ENCODE measurements at places on chromosomes 6 and 20.

GRCh38 chr20:20204256-20204655 is 151.9 kb downstream of the CFAP61 start:
- no peak for DNase-seq

- no peak for DNase-seq
Observed at GRCh38 chr20:38907918-38908677, 18.1 kb upstream of the FAM83D start.

DNA sequence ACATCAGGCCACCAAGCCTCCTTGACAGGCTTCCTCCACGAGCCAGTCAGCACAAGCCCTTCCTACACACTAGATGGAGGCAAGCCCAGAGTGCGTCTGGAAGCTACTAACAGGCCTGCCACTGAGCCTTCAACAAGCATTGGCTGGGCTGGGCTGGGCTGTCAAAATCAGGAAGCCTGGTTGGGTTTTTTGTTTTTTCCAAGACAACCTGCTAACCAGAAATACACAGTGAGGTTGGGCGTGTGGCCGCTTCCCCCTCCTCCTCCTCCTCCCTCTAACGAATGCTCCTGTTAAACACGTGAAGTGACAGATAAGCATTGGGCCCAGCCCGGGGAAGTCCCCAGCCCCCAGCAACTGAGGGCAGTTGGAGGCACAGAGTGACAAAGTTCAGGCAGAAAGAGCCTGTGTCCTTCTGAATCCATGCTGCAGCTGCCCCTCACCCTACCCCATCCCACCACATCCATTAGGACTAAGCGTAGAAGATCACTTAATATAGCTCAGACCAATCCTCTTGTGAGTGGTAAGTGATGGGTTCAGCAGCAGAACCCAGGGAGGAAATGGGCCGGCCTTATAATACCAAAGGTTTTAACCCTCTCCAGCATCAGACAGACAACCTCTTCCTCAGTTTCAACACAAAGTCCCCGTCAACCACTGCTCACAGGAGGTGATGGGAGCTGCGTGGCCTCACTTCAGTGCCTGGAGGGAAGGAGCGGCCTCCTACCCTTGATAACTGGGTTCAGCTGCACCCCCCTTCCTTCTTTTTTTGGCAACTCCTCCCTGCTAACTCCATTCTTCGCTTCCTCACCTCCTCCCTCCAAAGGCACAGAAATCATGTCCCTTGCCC is 1.1 kb downstream of the NFATC2 start:
- DNase-seq = no peak

- no peak for DNase-seq
Observed at GRCh38 chr20:50611128-50611810, 80.1 kb downstream of the RIPOR3 start.

DNA sequence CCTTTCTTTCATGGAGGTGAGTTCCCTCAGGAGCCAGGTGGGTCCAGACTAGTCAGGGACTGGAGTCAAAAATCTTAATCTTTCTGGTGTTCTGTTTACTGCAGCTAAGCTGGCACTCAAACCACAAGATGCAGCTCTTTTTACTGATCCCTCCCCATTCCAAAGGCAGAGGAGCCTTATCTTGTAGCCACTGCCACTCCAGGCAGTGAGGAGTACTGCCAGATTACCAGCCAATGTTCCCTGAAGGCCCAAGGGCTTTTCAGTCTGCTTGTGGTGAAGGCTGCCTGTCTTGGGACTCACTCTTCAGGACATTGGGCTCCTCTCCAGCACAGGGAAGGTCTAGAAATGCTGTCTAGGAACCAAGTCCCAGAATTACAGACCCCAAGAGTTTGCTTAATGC is 490.4 kb upstream of the ADGRB3 start:
- no peak for DNase-seq

DNA sequence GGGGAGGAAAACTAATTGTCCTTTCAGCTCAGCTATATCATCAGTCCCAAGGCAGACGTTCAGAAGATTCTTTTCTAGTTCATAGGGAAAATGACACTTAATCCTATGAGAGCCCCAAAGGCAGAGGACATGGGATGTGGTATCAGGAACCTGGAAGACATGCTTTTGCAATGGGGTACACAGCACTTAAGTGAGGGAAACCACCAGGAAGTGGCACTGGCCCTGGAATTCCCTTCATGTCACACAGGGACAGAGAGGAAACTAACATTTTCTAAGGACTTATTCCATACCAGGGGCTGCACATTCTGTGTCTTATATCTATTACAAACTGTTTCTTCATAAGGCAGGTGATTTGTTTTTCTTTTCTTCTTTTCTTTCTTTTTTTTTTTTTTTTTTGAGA is 28.2 kb downstream of the VPS52 start:
- DNase-seq = no peak

- no peak for DNase-seq
Observed at GRCh38 chr6:40845553-40845952, 193.5 kb downstream of the UNC5CL start.

- DNase-seq = no peak
Observed at GRCh38 chr6:19477563-19477962, 359.6 kb upstream of the ID4 start.

GRCh38 chr20:40637176-40637575 is 51.9 kb downstream of the MAFB start:
- DNase-seq = no peak

GRCh38 chr6:26233649-26234420 is 131.2 kb upstream of the BTN3A2 start:
- DNase-seq = no peak

GRCh38 chr6:167212713-167213005 is 54.9 kb upstream of the GPR31 start:
- no peak for DNase-seq
